Activated CD4-positive, alpha-beta memory T cell treated with anti-CD3 and anti-CD28 coated beads, Interleukin-2, amount 10 ng/mL, durations not matched to agents 7 days and 5 days (primary cell): ENCODE measurements at places on chromosomes 13 and 19. TPM values are rescaled to one million over a fixed set of nuclear protein-coding genes. Genes with fewer than 3 reads are reported as not detected.

The MTUS2 gene
- total RNA-seq: not detected

The ZFP14 gene
- total RNA-seq: 5.1 TPM

The ZNF235 gene
- total RNA-seq: 5.2 TPM

The TNFRSF19 gene
- total RNA-seq: 0.45 TPM

The FSD1 gene
- 3.4 TPM for total RNA-seq

The CEACAM5 gene
- total RNA-seq: not detected

The MISP gene
- total RNA-seq: not detected

The PSG3 gene
- not detected for total RNA-seq

The MEF2B gene
- total RNA-seq: 1.6 TPM

The PRODH2 gene
- total RNA-seq: not detected

The TYROBP gene
- 0.58 TPM for total RNA-seq

The SIGLEC14 gene
- total RNA-seq: not detected

The ZNF90 gene
- 7.8 TPM for total RNA-seq

GRCh38 chr13:109789262-109789661, 2.9 kb upstream of the IRS2 start:
- no peak overlapping the region for H3K4me3 ChIP-seq
- H3K27ac ChIP-seq: no peak overlapping the region
- H3K27me3 ChIP-seq: peaks cover 25% of the 10 kb centered on the region
- no peaks in the 10 kb centered on the region for H3K36me3 ChIP-seq
- no peak for DNase-seq

- DNase-seq: no peak
- no peaks in the 10 kb centered on the region for H3K4me1 ChIP-seq
- H3K4me3 ChIP-seq: no peak overlapping the region
- H3K27me3 ChIP-seq: peaks cover 10% of the 10 kb centered on the region
- H3K27ac ChIP-seq: no peak overlapping the region
Measured at GRCh38 chr19:29311191-29311790, 98.3 kb upstream of the UQCRFS1 start.

- H3K27me3 ChIP-seq: peaks cover 44% of the 10 kb centered on the region
- no peak for DNase-seq
- no peak overlapping the region for H3K27ac ChIP-seq
- no peaks in the 10 kb centered on the region for H3K36me3 ChIP-seq
- peaks cover 12% of the 10 kb centered on the region for H3K4me1 ChIP-seq
- no peak overlapping the region for H3K4me3 ChIP-seq
Measured at GRCh38 chr19:43636121-43636683, 3.4 kb downstream of the CADM4 start.

DNA sequence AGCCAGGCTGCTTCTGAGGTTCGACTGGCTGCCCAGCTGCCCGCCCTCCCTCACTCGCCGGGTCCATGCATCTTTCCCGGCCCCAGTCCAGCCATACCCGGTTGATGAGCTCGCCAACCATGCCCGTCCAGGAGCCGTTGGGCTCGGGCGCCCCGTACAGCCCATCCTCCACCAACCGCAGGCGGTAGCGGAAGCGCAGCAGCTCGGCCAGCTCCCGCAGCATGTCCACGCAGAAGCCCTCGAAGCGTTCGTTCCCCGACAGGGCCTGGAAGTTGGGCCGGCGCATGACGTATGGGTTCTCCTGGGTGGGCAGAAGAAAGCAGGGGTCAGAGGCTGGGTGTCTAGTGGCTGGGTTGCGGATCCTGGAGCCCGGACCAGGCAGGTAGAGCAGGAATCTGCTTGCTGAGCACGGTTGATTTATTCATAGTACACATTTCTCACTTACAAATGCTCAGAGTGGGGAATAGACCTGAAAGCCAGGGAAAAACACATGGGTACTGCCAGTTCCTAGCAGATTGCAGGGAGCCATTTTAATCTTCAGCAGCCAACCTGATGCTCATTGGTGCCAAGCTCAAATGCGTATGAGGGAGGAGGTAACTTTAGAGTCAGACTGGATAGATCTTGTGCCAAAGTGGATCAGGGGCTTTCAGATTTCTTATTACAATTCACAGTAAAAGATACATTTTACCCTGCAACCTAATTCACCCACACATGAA, 27.4 kb downstream of the GRIK5 start:
- no peak overlapping the region for H3K4me3 ChIP-seq
- no peak overlapping the region for H3K27ac ChIP-seq
- peaks cover 5% of the 10 kb centered on the region for H3K27me3 ChIP-seq
- H3K36me3 ChIP-seq: no peaks in the 10 kb centered on the region
- no peak for DNase-seq
- no peaks in the 10 kb centered on the region for H3K4me1 ChIP-seq

GRCh38 chr19:40411958-40412499, 1.1 kb downstream of the PRX start:
- no peaks in the 10 kb centered on the region for H3K36me3 ChIP-seq
- no peak overlapping the region for H3K27ac ChIP-seq
- no peak for DNase-seq
- H3K4me1 ChIP-seq: peaks cover 22% of the 10 kb centered on the region

DNA sequence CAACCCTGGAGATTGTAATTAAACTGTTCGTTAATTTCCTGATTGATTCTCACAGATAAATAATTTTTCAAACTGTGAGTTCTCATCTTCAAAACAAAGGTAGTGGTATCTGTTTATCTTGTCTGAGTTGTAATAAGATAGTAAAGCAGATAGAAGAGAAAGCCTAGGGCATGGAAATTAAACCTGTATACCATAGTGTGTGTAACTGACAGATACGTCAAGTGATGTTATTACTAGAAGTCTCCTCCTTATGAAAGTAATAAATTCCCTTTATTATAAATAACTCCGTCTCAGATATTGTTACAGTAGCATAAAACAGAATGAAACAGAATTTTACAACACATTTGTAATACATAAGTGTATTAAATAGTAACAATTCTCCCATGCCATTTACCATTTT, 1065.1 kb downstream of the SLITRK1 start:
- H3K4me3 ChIP-seq: no peak overlapping the region
- H3K36me3 ChIP-seq: no peaks in the 10 kb centered on the region
- DNase-seq: no peak
- no peak overlapping the region for H3K27ac ChIP-seq

GRCh38 chr19:57202160-57202559, 10.9 kb downstream of the ZNF264 start:
- no peak overlapping the region for H3K4me3 ChIP-seq
- no peak overlapping the region for H3K27ac ChIP-seq
- no peak for DNase-seq
- no peaks in the 10 kb centered on the region for H3K27me3 ChIP-seq
- H3K4me1 ChIP-seq: no peaks in the 10 kb centered on the region

DNA sequence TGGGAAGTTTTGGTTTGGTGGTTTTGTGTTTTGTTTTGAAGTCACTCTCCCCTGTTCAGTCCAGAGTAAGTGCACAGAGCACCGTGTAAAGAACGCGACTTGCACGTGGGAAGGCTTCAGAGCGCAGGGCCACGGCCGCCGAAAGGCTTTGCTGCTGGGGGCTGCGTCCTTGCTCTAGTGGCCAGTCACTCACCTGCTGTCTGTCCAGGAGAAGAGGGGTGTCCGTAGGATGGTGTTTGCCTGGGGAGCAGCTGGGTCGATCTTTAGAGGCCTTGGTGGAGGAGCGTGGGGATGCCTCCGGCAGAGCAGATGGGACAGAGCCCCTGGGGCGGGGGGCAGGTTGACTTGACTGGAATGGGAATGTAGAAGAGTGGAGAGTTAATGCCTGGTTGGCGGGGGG, 116.6 kb upstream of the MCF2L start:
- DNase-seq: no peak
- H3K27me3 ChIP-seq: no peaks in the 10 kb centered on the region
- no peak overlapping the region for H3K27ac ChIP-seq
- H3K36me3 ChIP-seq: peaks cover 61% of the 10 kb centered on the region
- H3K4me1 ChIP-seq: peaks cover 2% of the 10 kb centered on the region
- no peak overlapping the region for H3K4me3 ChIP-seq

DNA sequence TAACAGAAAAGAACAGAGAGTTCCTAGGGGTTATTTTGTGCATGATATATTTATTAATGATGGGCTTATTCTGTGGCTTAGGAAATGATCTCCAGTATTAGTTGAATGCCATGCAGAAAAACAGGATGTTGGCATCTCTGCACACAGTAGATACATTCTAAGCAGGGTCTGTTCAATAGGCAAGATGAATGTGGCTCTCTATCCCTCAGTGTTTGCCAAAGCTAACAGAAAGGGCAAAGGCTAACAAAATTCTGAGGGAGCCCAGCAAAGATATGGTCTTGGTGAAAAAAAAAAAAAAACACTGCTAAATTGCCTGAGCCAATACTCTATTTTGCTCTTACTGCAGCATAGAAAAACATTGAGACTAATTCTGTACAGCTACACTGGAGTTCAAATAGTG, 1095.8 kb downstream of the UQCRFS1 start:
- H3K27me3 ChIP-seq: no peaks in the 10 kb centered on the region
- H3K36me3 ChIP-seq: no peaks in the 10 kb centered on the region
- no peak overlapping the region for H3K27ac ChIP-seq

DNA sequence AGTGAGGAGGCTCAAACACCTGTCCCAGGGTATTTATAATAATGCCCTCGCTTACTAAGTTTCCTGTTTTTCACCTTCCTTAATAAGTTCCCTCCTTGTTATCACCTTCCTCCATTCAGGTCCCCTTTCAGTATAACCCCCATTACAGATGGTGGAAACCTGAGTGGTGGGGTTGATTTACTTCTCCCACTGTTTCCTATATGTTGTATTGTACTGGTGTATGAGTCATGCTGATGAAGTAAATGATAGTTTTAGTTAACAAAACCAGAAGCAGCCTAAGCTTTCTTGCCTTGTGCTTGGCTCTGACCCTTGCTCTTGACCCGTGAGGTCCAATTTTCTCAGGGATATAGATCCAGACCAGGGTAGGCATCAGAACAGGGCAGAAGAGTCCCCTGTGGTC, 22.3 kb upstream of the TNFSF11 start:
- H3K4me1 ChIP-seq: peaks cover 24% of the 10 kb centered on the region
- H3K4me3 ChIP-seq: no peak overlapping the region
- no peak overlapping the region for H3K27ac ChIP-seq
- H3K27me3 ChIP-seq: no peaks in the 10 kb centered on the region
- H3K36me3 ChIP-seq: peaks cover 4% of the 10 kb centered on the region

GRCh38 chr19:40813182-40813581, 14.2 kb downstream of the EGLN2 start:
- DNase-seq: no peak
- H3K4me1 ChIP-seq: peaks cover 39% of the 10 kb centered on the region
- peaks cover 26% of the 10 kb centered on the region for H3K36me3 ChIP-seq
- no peak overlapping the region for H3K4me3 ChIP-seq
- peaks cover 34% of the 10 kb centered on the region for H3K27me3 ChIP-seq

- DNase-seq: no peak
- H3K4me3 ChIP-seq: no peak overlapping the region
- no peak overlapping the region for H3K27ac ChIP-seq
Measured at GRCh38 chr13:49419276-49419675, 24.6 kb downstream of the CAB39L start.

DNA sequence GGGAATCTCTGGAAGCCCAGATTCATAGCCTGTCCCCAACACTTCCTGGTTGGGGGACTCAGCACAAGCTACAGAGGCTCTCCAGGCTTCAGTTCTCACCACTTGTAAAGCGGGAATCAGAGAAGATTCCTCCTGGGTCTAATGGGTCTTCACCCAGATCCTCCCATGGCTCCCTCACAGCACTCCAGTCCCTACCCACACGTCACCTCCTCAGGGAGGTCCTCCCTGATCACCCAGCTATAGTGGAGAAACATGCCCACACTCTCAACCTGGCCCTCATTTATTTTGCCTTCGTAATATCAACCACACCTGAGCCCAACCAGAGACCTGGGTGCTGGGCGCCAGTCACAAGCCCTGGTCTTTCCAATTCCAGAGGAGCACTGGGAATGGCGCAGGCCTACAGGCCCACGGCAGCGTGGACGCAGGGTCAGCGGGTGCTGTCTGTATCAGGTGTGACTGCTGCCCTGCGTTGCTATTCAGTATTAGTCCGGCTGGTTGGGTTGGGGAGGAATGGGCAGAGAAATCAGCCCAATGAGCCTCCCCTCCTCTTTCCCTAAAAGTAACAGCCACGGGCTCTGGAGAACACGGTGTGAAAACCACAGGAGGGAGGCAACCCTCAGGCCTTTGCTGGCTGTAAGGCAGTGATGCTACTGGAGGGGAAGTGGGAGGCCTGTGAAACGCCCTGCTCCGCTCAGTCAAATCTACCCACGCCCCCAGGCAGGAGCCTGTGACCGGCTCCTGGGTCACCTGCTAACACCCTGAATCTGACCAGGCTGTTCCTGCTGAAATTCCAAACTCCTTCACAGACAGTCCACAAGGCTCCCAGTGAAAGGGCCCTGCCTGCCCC, 5.2 kb downstream of the AKT2 start:
- H3K4me1 ChIP-seq: peaks cover 57% of the 10 kb centered on the region
- DNase-seq: no peak
- H3K36me3 ChIP-seq: peaks cover 7% of the 10 kb centered on the region
- H3K4me3 ChIP-seq: no peak overlapping the region
- peak overlapping the region; percentile 31 for H3K27ac ChIP-seq

- no peaks in the 10 kb centered on the region for H3K27me3 ChIP-seq
- no peak overlapping the region for H3K4me3 ChIP-seq
Measured at GRCh38 chr13:101869553-101869952, 417.1 kb downstream of the ITGBL1 start.

DNA sequence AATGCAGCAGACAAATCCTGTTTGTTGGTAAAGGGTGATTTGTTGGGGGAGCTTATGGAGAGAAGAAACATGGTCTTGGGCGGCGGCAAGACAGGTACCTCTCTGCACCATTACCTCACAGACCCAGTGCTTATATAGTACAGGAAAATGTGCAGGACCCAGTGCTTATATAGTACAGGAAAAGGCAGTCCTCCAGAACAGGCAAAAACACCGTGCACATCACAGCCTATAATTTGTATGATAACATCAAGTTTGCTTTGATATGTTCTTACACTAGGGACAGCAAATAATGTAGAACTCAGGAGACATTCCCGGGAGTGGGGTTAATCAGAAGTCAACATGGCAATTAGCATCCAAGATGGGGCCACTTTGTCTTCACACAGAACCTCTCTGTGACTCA, 20.9 kb downstream of the VAV1 start:
- no peak overlapping the region for H3K4me3 ChIP-seq
- peaks cover 66% of the 10 kb centered on the region for H3K4me1 ChIP-seq
- H3K27me3 ChIP-seq: no peaks in the 10 kb centered on the region
- no peak for DNase-seq

DNA sequence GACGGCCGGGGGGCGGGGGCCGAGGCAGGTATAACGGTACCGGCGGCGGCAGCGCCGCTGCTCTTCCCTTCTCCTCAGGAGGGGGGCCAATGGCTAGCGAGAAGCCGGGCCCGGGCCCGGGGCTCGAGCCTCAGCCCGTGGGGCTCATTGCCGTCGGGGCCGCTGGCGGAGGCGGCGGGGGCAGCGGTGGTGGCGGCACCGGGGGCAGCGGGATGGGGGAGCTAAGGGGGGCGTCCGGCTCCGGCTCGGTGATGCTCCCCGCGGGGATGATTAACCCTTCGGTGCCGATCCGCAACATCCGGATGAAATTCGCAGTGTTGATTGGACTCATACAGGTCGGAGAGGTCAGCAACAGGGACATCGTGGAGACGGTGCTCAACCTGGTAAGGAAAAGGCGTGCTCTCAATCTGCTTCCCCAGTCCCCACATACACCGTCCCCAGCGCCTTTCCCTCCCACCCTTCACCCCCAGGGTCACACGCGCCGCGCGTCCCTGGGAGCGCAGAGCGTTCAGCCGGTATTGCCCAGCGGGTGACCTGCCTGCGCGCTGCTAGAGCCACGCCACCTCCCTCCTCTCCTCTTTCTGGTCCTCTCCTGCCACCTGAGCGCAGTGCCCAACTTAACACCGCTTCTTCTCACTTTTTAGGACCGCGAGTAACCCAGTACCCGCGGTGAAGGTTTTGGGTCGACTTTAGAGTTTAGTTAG, 814 bp downstream of the NBEA start:
- H3K27me3 ChIP-seq: peaks cover 39% of the 10 kb centered on the region
- peak overlapping the region; percentile 52 for H3K4me3 ChIP-seq
- H3K4me1 ChIP-seq: peaks cover 13% of the 10 kb centered on the region
- no peak for DNase-seq
